ENCODE measurements at places on chromosomes 4 and X. TPM values are rescaled to one million over a fixed set of nuclear protein-coding genes. Genes with fewer than 3 reads are reported as not detected.
A peak's percentile ranks its signal among the peaks of the same experiment; 100 is the strongest.

The LANCL3 gene
- 2.5 TPM for total RNA-seq

The HERC5 gene
- 5.4 TPM for total RNA-seq

The DMD gene
- 25.8 TPM for total RNA-seq

GRCh38 chrX:56233682-56234081 lies 1.5 kb downstream of the KLF8 start:
- no peak for DNase-seq

- DNase-seq, result peak; percentile 37
Measured at GRCh38 chr4:82777857-82778525, 20.6 kb downstream of the SCD5 start.

DNA sequence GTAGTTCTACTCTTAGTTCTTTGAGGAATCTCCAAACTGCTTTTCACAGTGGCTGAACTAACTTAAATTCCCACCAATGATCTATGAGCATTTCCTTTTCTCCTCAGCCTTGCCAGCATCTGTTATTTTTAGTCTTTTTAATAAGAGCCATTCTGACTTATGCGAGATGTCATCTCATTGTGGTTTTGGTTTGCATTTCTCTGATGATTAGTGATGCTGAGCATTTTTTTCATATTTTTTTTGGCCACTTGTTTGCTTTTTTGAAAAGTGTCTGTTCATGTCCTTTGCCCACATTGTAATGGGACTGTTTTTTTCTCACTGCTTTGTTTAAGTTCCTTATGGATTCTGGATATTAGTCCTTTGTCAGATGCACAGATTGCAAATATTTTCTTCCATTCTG lies 21.5 kb upstream of the PHKA1 start:
- DNase-seq, result no peak

DNA sequence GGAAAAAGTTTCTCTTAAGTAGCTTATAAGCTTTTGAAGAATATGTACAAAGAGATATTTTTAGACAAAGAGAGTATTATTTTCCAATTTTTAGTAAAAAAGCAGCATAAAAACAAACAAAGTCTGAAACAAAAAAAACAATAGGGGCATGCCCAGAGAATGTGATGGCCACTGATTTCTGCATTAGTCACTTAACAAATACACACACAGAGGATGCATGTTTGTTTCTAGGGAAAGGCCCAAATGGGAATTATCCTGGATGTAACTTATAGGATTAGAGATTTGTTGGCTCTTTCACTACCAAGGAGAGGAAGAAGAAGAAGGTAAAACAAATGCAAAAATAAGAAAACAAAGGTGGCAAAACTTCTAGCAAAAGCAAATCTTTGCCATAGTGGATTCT lies 95.9 kb upstream of the SCOC start:
- no peak for DNase-seq

GRCh38 chr4:153207027-153207426 lies 2.8 kb downstream of the TRIM2 start:
- DNase-seq, result no peak

- DNase-seq, result no peak
Measured at GRCh38 chrX:116490104-116490503, 27.3 kb upstream of the CT83 start.

GRCh38 chr4:145171911-145172310 lies 8.5 kb downstream of the OTUD4 start:
- DNase-seq, result no peak

Measured in vagina (tissue), 2 donors.